Karpas-422 (cell line): ENCODE measurements at places on chromosomes 6 and 20.

GRCh38 chr6:31479933-31480535 is 17.9 kb upstream of the MICB start:
- no peak for DNase-seq
- no peaks in the 10 kb centered on the region for H3K27me3 ChIP-seq
- H3K36me3 ChIP-seq, result no peaks in the 10 kb centered on the region
- no peak overlapping the region for H3K4me3 ChIP-seq
- H3K27ac ChIP-seq, result no peak overlapping the region

DNA sequence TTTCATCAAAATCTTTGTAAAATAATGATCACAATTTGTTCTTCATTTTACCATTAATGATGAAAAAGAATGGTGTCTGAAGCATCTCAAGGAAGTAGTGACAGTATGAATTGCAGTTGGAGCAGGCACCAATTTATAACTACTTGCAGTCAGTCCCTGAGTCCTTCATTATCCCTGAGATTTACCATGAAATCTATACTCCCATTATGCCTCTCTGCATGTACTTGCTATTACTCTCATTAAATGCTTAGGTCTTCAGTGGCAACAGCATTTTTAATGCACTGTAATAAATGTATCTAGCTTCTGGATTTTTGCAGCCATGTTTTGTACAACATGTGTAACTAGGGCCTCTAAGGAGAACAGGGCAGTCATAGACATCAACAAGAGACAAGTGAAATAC is 708.8 kb downstream of the EYS start:
- no peak overlapping the region for H3K4me3 ChIP-seq
- no peaks in the 10 kb centered on the region for H3K4me1 ChIP-seq
- DNase-seq, result no peak

DNA sequence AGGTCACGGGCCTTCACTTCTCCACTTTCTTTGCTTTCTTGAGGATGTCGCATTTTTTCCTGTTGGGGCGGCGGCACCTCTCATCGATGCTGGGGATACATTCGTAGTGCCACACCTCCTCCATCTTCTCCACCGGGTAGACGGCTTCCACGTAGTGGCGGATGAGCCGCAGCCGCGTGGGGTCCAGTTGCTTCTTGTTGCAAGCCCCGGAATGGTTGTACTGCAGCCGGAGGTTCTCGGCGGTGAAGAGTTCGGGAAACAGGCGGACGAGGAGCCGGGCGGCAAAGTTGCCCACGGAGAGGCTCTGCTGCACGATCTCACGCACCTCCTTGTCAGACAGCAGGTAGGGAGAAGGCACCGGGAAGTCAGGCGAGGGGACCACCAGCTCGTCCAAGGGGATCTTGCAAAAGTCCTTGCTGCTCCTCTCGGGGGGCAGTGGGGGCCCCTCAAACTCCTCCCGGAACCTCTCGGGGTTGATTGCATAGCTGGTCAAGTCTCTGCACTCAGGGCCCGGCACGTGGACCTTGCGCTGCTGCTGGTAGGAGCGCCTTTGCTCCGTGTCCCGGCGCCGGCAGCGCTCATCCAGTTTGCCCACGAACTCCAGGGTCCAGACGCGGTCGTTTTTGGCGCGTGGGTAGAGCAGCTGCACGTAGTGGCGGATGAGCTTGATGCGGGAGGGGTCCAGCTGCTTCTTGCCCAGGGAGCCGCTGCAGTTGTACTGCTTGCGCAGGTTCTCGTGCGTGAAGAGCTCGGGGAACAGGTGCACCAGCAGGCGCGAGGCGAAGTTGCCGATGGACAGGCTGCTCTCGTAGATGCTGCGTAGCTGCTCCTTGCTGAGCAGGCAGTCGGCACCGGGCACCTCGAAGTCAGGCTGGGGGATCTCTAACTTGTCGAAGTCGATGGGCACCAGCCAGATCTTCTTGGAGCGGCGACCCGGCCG is 41.0 kb downstream of the MTRES1 start:
- DNase-seq, result no peak
- H3K4me3 ChIP-seq, result no peak overlapping the region
- no peak overlapping the region for H3K27ac ChIP-seq
- no peaks in the 10 kb centered on the region for H3K36me3 ChIP-seq
- H3K27me3 ChIP-seq, result no peaks in the 10 kb centered on the region

- H3K27me3 ChIP-seq, result no peaks in the 10 kb centered on the region
- H3K36me3 ChIP-seq, result peaks cover 38% of the 10 kb centered on the region
- no peak for DNase-seq
Measured at GRCh38 chr6:106315765-106316374, 9.7 kb downstream of the ATG5 start.

- H3K27ac ChIP-seq, result no peak overlapping the region
- H3K36me3 ChIP-seq, result no peaks in the 10 kb centered on the region
- DNase-seq, result no peak
- H3K4me3 ChIP-seq, result no peak overlapping the region
Measured at GRCh38 chr6:101826269-101826668, 432.8 kb downstream of the GRIK2 start.

GRCh38 chr6:24960991-24961475 is 25.3 kb upstream of the RIPOR2 start:
- peaks cover 16% of the 10 kb centered on the region for H3K4me1 ChIP-seq
- H3K27ac ChIP-seq, result no peak overlapping the region
- H3K36me3 ChIP-seq, result no peaks in the 10 kb centered on the region
- DNase-seq, result no peak

DNA sequence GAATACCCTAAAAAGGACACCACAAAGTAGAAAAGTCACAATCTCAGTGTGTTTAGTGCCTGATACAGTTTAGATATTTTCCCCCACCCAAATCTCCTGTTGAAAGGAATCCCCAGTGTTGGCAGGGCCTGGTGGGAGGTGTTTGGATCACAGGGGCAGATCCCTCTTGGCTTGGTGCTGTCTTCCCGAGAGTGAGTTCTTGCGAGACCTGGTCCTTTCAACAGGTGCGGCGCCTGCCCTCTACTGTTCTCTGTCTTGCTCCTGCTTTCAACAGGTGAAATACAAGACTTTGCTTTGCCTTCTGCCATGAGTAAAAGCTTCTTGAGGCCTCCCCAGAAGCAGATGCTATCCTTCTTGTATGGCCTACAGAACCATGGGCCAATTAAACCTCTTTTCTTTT is 534.3 kb upstream of the NRSN1 start:
- no peaks in the 10 kb centered on the region for H3K36me3 ChIP-seq
- H3K4me3 ChIP-seq, result no peak overlapping the region
- no peaks in the 10 kb centered on the region for H3K27me3 ChIP-seq

GRCh38 chr6:46271728-46272127 is 100.9 kb upstream of the ENPP5 start:
- no peak overlapping the region for H3K27ac ChIP-seq
- DNase-seq, result no peak
- H3K27me3 ChIP-seq, result no peaks in the 10 kb centered on the region
- no peaks in the 10 kb centered on the region for H3K4me1 ChIP-seq
- H3K36me3 ChIP-seq, result no peaks in the 10 kb centered on the region
- H3K4me3 ChIP-seq, result no peak overlapping the region

DNA sequence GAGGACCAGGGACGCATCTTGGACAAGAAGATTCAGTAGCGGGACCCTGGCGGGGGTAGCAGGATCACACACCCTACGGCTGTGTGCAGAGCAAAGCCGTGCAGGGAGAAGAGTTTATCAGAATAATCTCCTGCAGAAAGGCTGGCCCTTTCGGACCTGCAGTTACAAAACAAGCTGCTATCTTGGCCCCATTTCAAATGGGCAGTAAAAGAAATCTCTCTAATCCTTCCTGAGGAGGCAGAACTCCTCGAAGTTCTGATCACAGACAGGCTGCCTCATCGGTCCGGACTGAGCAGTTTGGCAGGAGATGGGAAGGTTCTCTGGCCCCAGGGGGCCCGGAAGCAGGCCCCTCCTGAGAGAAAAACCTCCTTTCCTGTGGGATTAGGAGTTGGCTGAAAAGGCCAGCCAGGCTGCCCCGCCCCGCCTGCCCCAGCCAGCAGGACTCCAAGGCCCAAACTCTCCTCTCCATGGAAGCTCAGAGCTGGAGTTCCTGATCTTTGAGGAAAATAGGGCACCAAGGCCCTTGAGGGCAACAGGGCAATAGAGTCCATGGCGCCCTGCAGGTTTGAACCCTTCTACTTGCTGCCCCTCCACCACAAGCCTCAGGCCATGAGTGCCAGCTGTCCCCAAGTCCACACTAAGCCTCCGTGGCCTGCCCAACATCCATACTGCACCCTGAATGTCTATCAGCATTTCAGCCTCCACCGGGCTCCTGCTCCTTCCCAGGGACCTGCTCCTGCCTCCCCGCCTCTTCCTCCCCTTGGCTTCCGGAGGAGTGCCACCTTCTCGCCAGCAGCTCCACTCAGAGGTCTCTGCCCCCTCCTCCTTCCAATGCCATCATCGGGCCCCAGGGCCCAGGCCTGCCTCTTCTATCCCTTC is 141.3 kb downstream of the PREX1 start:
- H3K27me3 ChIP-seq, result no peaks in the 10 kb centered on the region
- DNase-seq, result no peak
- H3K27ac ChIP-seq, result no peak overlapping the region
- H3K4me3 ChIP-seq, result no peak overlapping the region
- H3K36me3 ChIP-seq, result no peaks in the 10 kb centered on the region

- H3K27me3 ChIP-seq, result no peaks in the 10 kb centered on the region
- H3K27ac ChIP-seq, result no peak overlapping the region
- H3K36me3 ChIP-seq, result no peaks in the 10 kb centered on the region
- no peaks in the 10 kb centered on the region for H3K4me1 ChIP-seq
- DNase-seq, result no peak
Measured at GRCh38 chr6:91242614-91242949, 655.7 kb upstream of the MAP3K7 start.

DNA sequence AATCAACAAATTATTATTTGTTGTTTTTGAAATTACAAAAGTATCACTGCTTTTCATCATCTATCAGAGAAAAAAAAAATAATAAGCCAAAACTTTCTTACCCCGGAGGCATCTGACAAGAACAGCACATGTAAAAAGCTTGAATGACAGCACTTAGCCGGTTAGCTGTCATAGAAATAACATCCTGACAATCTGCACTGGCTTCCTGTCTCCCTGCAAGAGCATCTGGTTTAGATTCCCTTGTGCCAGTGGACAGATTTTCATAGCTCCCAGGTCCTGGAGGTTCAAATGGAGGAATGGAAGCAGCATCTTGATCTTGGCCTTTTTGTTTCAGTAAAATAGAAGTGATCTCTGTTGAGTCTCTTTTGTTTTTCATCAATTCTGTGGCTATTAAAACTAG is 74.8 kb downstream of the HACE1 start:
- peaks cover 4% of the 10 kb centered on the region; the same call in 1 of the 2 replicates for H3K36me3 ChIP-seq
- H3K4me3 ChIP-seq, result no peak overlapping the region
- no peak for DNase-seq
- H3K4me1 ChIP-seq, result peaks cover 10% of the 10 kb centered on the region
- no peaks in the 10 kb centered on the region for H3K27me3 ChIP-seq
- H3K27ac ChIP-seq, result no peak overlapping the region

DNA sequence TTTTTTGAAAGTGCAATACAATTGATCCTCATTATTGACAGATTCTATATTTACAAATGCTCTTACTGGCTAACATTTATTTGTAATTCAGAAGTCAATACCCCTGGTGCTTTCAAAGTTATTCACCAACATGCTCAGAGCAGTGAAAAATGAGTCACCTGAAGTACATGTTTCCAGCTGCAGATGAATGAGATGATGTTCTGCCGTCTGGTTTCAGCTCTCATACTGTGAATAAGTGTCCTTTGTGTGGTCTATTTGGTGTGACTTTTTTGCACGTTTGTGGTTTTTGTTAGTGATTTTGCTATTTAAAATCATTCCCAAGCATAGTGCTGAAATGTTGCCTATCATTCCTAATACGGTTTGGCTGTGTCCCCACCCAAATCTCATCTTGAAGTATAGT is 22.3 kb upstream of the EYA4 start:
- no peaks in the 10 kb centered on the region for H3K36me3 ChIP-seq
- H3K27me3 ChIP-seq, result no peaks in the 10 kb centered on the region
- no peak for DNase-seq
- no peaks in the 10 kb centered on the region for H3K4me1 ChIP-seq

GRCh38 chr6:105907991-105908390 is 178.1 kb upstream of the PRDM1 start:
- no peak for DNase-seq
- H3K4me1 ChIP-seq, result peaks cover 9% of the 10 kb centered on the region
- H3K36me3 ChIP-seq, result no peaks in the 10 kb centered on the region
- H3K27ac ChIP-seq, result no peak overlapping the region
- no peak overlapping the region for H3K4me3 ChIP-seq

DNA sequence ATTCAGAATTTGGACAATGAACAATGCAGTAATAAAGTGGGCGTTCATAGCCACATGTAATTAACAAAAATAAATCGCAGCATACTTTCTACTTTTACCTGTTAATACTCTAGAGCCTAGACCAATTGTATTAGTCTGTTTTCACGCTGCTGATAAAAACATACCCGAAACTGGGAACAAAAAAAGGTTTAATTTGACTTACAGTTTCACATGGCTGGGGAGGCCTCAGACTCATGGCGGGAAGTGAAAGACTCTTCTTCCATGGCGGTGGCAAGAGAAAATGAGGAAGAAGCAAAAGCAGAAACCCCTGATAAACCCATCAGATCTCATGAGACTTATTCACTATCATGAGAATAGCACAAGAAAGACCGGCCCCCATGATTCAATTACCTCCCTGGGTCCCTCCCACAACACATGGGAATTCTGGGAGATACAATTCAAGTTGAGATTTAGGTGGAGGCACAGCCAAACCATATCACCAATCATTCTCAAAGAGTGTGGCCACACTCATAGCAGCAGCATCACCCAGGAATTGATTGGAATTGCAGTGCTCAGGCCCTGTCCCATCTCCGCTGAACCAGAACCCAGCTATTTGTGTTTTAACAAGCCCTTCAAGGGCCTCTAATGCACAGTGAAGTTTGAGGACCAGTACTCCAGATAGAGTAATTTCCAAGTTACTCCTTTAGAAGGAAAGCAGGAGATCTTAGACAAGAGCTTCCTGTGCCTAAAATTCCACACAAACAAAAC is 650.0 kb downstream of the KIF16B start:
- peak overlapping the region; percentile 67 for H3K4me3 ChIP-seq
- no peaks in the 10 kb centered on the region for H3K36me3 ChIP-seq
- DNase-seq, result peak; percentile 91
- peaks cover 58% of the 10 kb centered on the region for H3K4me1 ChIP-seq
- no peaks in the 10 kb centered on the region for H3K27me3 ChIP-seq

DNA sequence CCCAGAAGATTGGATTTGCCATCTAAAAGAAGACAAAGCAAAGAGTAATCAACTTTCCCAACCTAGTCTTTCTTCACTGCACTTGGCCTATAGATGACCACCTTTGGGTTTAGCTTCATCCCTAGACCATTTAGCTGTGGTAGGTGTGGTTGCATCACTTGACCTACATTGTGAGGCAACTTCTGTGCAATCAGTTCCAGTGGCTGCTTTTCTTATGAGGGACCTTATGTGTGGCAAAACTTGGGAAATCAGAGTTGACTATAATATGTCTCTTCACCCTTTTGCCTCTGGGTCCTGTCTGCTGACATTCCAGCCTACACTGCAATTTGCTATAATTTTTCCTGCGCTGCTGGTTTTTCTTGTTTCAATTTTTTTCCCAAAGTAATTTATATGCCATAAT is 55.2 kb downstream of the PRDM13 start:
- no peak overlapping the region for H3K4me3 ChIP-seq
- no peaks in the 10 kb centered on the region for H3K36me3 ChIP-seq
- H3K4me1 ChIP-seq, result no peaks in the 10 kb centered on the region
- H3K27me3 ChIP-seq, result no peaks in the 10 kb centered on the region
- no peak overlapping the region for H3K27ac ChIP-seq
